ENCODE measurements at places on chromosomes 11 and 22.

DNA sequence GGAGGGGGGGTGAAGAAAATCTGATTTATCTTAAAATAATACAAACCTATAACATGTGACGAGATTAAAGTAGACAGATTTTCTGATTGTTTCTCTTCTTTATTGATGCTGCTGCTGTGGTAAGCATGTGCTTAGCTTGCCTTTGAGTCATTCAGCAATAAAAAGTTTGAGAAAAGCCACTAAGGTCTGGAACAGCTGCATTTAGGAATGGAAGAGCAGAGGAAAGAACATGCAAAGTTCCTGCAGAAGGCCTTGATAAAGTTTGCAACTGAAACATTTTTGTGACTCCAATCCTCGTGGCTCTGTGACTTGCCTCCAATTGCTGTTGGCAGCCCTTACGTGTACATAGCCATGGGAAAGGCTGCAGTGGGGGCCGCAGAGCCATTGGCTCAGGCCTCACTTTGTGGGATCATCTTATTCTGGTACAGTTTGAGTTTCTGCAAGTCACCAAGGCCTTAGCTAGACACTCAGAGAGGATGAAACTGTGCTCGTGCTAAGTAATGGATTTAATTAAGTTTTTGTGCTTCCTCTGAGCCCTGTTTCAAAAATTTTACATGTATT lies 370.2 kb downstream of the AASDHPPT start:
- no peak for DNase-seq

- DNase-seq = peak; percentile 52
Observed at GRCh38 chr22:19723983-19724827, 866 bp downstream of the GP1BB start.

DNA sequence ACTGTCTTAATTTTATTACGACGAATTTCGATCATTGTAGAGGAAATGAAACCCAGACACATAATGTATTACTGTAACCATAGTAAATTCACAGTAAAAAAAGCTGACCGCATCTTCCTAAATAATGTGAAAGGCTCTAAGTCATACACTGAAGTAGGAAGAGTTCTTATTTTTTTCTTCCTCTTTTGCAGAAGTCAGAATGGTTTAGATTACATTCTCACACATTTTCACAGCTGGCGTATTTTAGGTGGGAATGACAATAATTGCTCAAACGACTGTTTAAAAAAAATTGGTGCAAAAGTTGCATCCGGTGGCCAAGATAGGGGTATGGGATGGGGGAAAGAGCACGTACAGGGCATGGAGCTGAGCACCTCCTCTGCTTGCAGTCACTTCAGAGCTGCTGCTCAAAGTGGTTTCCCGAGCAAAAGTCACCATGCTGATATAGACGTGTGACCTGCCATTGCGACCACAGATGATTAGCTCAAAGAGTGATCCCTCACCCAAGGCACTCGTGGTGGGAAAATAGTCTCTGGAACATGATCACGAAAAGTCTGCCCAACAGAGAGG lies 35.3 kb downstream of the MMP13 start:
- no peak for DNase-seq

DNA sequence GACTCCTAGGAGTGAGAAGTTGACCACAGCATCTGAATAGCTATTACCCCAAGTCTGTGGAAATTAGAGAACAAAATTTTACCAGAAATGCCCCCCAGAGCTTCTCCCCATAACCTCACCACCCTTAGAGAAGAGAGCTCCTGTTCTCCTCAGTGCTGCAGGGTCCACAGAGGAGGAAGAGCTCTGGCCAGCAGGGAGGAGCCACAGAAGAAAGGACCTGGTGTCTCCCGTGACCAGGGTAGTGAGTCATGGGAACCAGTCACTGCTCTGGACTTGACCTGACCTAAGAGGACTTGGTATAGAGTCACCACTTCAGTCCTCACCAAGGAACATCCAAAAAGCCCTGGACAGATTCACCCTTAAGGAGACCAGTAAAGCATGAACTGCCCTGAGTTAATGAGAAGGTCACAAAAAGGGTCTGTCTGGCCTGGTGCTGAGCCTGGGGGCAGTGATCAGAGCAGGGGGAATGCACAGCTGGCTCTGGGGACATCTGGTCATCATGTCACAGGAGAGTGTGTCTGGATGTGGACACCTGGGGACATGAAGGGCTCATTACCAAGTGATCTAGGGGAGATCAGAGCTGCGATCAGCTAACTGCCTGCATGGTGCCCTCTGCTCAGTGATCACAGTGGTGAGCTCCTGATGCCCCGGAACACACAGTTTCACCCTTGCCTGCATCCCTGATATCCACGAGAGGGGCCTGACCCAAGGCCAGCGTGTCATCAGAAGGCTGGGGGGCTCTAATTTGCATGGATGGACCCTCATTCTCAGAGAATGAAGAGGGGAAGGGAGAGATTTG lies 103.3 kb upstream of the TOP3B start:
- DNase-seq = no peak

DNA sequence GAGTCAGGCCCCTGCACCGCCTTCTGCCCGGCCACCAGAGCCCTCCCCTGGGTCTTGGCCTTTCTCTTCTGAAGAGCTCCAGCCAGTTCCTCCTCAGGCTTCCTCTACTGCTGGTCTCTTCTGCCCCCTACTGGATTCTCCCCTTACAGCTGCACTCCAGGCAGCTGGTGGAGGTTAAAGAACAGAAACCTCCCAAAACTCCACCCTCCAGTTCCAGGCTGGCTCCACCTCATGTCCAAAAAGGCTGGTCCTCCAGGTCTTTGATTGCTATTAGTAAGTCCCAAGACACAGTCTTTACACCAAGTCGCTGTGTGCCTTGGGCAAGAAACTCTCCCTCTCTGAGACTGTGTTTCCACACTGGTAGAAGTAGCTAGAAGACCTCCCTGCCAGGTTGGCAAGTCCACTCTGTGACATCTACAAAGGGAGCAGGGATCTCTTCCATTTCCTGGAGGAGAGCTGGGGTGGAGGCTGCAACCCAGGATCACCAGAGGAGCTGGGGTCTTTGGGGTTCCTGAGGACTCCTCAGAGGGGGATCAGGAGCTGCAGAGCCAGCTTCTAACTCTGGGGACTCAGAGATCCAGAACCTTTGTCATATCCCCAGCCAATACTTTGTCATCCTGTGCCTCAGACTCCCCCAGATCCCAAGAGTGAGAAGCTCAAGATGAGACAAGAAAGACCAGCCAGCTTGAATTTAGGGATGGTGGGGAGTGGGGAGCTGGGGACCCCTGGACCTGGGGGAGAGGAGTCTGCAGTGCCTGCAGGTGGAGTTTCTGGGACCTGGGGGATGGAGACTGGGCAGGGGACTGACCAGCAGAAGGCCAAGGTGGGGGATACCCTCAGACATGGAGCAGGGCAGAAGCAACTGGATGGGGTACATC lies 3.4 kb upstream of the IGLL5 start:
- DNase-seq = peak; percentile 78

- no peak for DNase-seq
Observed at GRCh38 chr11:47163193-47163592, 13.5 kb downstream of the ARFGAP2 start.

- peak; percentile 50 for DNase-seq
Observed at GRCh38 chr11:74932797-74933196, 16.1 kb downstream of the XRRA1 start.

- DNase-seq = no peak
Observed at GRCh38 chr11:107608809-107609208, 17.9 kb downstream of the ELMOD1 start.

- DNase-seq = no peak
Observed at GRCh38 chr11:44149651-44150050, 54.2 kb downstream of the EXT2 start.

- no peak for DNase-seq
Observed at GRCh38 chr11:111300569-111300968, 2.2 kb downstream of the POU2AF3 start.

DNA sequence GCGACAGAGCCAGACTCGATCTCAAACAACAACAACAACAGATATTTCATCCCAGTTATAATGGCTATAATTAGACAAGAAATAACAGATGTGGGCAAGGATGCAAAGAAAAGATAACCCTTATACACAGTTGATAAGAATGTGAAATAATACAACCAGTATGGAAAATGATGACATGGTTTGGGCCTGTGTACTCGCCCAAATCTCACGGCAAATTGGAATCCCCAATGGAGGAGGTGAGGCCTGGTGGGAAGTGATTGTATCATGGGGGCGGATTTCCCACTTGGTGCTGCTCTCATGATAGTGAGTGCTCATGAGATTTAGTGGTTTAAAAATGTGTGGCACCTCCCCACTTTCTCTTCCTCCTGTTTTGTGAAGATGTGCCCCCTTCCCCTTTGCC lies 104.1 kb downstream of the C11orf87 start:
- DNase-seq = no peak

- DNase-seq = no peak
Observed at GRCh38 chr11:1404461-1405185, 14.9 kb downstream of the BRSK2 start.

DNA sequence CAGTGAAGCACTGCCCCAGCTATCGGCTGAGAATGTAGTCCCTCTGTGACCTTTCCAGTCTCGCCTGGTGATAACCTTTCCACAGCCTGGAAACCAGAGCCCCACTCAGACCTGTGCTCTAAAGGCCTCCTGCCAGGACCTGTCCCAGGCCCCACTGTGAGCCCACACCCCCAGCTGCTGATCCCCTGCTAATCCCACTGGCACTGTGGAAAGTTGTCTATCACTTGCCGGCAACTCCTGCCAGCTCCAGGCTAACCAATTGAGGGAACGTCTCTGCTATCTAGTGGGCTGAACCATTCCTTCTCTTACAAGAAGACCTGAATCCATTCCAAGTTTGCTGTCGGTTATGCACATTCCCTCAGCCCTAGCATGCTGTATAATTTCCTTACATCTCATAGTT lies 328.2 kb downstream of the FAM181B start:
- no peak for DNase-seq

DNA sequence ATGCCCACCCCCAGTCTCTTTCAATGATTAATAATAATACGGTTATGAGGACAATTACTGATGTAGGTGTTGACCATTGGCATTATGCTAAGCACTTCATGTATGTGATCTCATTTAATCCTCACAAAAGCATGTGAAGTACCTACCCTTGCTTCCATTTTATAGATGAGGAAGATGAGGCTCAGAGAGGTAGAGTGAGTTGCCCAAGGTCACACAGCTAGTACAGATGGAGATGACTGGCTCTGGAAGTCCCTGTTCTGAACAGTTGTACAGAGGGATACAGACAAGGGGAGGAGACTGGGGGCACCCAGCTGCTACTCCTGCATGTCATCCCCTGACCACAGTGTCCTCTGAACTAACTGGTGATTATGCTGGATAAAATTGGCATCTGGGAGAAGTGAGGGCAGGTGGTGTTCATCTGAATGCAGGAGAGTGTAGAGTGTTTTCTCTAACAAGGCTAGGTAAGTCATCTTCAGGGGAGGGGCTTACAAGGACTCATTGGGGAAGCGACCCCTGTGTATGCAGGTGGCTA lies 43.2 kb downstream of the KIAA1671 start:
- DNase-seq = no peak
